ENCODE measurements at places on chromosomes 2 and 18.

GRCh38 chr2:240615396-240615795, 9.9 kb upstream of the GPR35 start:
- DNase-seq: no peak

GRCh38 chr2:172806996-172807395, 71.4 kb downstream of the RAPGEF4 start:
- DNase-seq: no peak

DNA sequence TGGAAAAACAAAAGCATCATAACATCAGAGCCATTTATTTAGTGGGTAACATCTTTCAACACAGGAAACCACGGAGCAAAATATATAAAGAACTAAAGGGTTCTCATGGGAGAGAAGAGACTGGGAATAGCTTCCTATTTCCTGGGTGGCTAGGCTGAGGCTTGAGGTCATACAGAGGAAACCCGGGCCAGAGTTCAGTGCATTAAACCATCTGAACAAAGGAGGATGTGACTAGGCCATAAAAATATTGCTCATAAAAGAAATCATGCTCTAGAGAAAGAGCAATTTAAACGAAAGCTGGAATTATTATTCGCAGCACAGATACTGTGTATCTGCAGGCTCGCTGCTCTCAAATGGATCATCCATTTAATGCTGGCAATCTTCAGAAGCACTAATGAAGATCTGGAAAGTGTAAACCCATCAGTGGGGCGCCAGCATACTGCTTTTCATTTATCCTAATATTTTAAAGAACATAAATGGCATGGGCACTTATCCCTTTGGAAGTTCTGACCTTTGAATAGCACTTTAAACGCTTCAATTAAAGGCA, 83.3 kb downstream of the GALNT14 start:
- no peak for DNase-seq

DNA sequence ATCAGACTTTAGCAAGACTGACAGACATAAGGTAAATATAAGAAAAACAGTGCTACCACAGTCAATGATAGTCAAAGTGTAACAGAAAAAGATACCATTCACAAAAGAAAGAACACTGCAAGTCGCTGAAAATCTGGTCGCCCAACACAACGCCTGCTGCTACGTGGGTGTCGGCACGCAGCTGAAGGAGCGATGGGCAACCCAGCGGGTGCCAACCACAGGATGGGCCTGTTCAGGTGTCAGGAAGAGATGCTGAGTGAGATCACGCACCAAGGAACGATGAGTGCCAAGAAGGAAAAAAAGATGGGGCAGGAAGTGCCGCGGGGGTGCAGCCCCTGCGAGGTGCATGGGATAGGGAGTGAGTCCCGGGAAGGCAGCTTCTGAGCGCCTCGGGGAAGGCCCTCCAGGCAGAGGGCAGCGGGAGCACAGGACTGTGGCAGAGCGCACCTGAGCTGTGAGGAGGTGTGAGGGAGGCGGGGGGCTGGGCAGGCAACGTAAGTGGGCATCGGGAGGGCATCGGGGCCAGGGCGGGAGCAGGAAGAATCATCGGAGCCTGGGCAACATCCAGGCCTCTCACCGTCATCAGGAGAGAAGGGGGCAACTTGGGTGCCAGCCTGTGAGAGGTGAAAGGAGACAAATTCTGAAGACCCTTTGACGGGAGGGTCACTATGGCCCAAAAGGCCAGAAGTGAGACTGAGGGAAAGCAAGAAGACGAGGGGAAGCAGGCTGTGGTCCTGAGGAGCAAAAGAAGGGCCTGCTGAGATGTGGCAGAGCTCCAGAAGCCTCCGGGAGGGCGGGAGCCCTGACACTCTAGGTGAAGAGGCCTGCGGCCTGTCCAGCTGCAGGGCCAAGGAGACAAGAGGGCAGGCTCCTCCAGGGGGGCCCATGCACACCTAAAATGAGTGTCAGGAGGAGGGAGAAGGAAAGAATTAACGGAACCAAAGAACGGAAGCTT, 14.8 kb upstream of the MTERF4 start:
- no peak for DNase-seq

DNA sequence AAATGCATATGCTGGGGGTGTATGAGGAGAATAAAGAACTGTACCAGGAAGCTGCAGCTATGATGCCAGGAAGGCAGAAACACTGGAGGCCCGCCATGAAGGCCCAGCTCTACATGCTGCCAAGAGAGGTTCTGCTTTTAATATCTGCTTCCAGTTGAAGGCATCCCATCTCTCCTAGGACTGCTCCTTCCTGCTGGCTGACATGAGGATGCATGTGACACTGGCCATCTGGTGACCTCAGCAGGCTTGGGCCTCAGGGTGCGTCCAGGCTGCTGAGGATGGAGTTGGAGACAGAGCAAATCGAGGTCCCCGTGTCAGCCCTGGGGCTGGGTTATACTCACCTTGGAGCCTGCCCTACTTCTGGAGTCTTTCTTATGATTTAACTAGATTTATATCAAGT, 49.0 kb downstream of the PSMG2 start:
- DNase-seq: no peak

DNA sequence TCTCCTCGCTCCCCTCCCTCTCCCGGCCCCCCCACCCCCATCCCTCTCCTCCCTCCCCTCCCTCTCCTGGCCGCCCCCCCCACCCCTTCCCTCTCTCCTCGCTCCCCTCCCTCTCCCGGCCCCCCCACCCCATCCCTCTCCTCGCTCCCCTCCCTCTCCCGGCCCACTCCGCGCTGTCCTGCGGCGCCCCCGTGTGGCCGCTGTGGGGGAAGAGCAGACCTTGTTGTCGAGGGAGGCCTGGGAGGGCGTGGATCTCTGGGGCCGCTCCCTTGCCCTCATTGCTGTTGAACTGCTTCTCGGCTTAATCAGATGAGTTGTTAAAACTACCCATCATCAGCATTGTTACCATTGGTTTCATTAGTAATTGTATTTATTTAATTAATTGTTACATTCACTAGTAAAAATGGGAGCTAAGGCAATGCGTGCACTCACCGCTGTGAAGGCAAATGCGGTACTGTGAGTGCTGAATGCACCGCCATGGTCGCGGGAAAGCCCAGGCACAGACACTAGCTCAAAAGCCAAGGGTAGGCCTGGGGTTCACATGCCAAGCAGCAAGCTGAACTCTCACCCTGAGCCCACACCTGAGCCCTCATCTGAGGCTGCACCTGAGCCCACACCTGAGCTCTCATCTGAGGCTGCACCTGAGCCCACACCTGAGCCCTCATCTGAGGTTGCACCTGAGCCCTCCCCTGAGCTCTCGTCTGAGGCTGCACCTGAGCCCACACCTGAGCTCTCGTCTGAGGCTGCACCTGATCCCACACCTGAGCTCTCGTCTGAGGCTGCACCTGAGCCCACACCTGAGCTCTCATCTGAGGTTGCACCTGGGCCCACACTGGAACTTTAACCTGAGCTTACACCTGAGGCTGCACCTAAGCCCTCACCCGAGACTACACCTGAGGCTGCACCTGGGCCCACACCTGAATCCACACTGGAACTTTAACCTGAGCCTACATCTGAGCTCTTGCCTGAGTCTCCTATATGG, 8.8 kb downstream of the RTP5 start:
- DNase-seq: peak; percentile 75

DNA sequence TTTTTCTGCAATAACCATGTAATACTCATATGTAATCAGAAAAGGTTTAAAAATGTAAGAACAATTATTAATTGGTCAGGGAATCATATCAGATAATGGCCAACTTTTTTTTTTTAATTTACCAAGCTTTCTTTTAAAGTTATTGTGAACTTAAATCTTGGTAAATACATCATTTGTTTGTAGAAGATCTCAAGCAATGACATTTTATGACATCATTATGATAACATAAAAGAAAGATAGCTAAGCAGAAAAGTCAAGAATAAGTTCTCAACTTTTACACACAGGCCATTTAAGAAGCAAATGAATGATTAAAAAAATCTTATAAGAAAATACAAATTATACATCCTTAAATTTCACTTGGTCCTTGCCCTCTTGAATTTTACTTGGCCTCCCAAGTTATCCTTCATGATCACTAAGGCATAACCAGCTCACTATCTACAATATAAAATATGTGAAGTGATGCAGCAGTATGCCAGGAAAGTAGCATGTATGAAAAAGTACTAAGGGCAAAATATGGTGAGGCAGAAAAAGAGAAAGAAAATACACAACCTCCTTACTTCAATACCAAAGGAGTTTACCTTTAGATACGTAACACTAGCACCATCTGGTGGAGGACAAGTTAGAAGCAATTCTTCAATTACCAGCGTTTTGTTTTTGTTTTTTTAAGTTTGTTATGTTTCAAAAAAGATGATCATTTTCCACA, 116.6 kb downstream of the SRBD1 start:
- no peak for DNase-seq
